ENCODE measurements at places on chromosomes 5 and 9. TPM values are rescaled to one million over a fixed set of nuclear protein-coding genes. Genes with fewer than 3 reads are reported as not detected.

GRCh38 chr5:4306057-4306456 lies 710.4 kb downstream of the IRX1 start:
- H3K27me3 ChIP-seq: no peaks in the 10 kb centered on the region
- H3K4me3 ChIP-seq: no peak overlapping the region
- no peak overlapping the region for H3K27ac ChIP-seq
- no peaks in the 10 kb centered on the region for H3K36me3 ChIP-seq

- peaks cover 22% of the 10 kb centered on the region for H3K4me1 ChIP-seq
- H3K4me3 ChIP-seq: no peak overlapping the region
- H3K27me3 ChIP-seq: no peaks in the 10 kb centered on the region
- DNase-seq: no peak
- H3K36me3 ChIP-seq: no peaks in the 10 kb centered on the region
- H3K27ac ChIP-seq: no peak overlapping the region
Measured at GRCh38 chr5:142826741-142827492, 56.7 kb downstream of the ARHGAP26 start.

Gene CCDC192
- 1.8 TPM for total RNA-seq

Gene CDKN2AIPNL
- total RNA-seq: 37.6 TPM

Data from tibial nerve (tissue), 4 donors.